ENCODE measurements at places on chromosomes 2 and 18. TPM values are rescaled to one million over a fixed set of nuclear protein-coding genes. Genes with fewer than 3 reads are reported as not detected.

DNA sequence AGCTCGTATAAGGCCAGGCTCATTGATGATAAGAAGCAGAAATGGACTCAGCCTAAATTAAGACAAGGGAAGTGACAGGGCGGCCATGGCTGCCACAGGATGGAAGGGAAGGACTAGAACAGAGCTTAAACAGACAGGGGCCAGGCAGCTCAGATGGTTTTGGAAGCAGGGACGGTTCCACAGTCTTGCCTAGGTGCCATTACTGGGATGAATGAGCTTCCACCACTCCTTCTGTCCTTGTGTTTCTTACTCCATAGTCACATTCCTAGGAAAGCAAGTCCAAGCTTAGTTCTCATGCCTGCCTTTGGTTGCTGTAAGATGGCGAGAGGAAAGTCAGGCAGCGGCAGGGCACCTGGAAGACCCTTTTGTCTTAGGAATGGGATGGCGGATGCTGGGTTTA, 11.9 kb downstream of the GNLY start:
- no peak for DNase-seq

The DPP10 gene
- total RNA-seq: 1.9 TPM

DNA sequence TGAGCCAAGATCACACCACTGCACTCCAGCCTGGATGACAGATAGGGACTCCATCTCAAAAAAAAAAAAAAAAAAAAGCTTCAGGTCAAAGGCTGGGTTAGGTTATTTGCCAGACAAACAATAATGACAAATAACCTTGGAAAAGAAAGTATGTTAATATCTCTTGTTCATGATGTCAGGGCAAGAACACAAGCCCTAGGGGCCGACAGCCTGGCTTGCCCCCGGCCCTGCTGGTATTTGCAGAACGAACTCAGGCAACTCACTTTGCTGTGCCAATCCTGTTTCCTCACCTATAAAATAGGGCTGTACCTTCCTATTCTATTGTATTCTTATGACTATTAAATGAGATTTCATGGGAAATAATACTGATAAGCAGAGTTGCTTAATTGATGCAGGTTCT, 75.4 kb upstream of the CDC42EP3 start:
- no peak for DNase-seq

- no peak for DNase-seq
These were observed 421.0 kb downstream of the TXNL1 start for GRCh38 chr18:56217406-56217805.

The POTEI gene
- total RNA-seq: not detected

DNA sequence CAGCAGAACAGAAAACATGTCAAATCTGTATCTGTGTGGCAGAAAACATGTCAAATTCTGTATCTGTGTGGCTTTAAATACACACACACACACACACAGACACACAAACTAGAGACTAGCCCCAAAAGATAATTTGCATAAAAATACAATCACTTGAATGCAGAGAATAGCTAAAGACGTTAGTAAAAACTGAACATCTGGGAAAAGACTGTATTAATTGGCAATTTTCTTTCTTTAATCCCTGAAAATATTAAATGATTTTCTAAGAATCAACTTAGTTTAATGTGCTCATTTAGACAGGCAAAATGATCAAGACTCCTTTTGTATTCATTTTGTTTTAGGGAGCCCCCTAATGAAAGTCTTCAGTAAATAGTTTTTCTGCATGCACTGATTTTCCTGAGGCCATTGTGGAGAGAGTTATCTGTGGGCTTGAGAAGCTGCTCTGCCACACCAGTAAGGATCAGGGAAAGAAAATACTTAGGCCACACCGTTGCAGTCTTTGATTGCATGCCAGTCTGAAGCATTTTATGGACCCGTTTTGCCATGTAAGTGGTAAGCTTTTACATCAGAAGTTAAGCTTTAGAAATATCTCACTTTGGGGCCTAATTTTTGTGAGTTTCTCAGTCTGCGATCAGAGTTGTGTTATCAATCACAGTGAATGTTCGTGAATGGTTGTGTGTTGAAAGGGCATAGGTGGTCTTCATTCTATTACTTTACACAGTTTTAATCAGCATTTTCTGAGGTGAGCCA, 2.2 kb downstream of the SPATS2L start:
- DNase-seq: no peak

DNA sequence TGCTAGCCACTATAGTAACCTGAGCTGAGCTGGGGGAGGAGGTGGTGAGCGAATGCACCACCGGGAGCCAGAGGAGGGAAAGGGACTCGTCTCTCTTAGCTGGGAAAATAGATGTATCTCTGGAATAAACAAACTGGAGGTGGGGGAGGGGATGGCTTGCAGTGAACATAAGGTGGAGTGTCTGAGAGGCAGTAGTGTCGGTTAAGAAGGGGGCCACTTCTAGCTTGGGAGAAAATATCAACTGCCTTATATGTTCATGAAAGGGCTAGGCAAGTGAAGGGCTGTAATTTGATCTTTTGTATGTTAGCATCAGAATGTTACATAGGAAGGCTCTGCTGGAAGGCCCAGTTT, 2.2 kb downstream of the SETBP1 start:
- DNase-seq: no peak

The MATN3 gene
- not detected for total RNA-seq

All from Peyer's patch (tissue), 4 donors.